Activated CD8-positive, alpha-beta T cell treated with anti-CD3 and anti-CD28 coated beads for 36 hours (primary cell): ENCODE measurements at places on chromosomes 2 and 18. TPM values are rescaled to one million over a fixed set of nuclear protein-coding genes. Genes with fewer than 3 reads are reported as not detected.

Gene SERPINB10
- total RNA-seq, result not detected

Gene HSPD1
- total RNA-seq, result 1,034 TPM

- H3K27me3 ChIP-seq, result peaks cover 3% of the 10 kb centered on the region
- H3K4me1 ChIP-seq, result no peaks in the 10 kb centered on the region
- DNase-seq, result no peak
- no peak overlapping the region for H3K4me3 ChIP-seq
Measured at GRCh38 chr2:175461839-175462238, 280.3 kb upstream of the ATP5MC3 start.

DNA sequence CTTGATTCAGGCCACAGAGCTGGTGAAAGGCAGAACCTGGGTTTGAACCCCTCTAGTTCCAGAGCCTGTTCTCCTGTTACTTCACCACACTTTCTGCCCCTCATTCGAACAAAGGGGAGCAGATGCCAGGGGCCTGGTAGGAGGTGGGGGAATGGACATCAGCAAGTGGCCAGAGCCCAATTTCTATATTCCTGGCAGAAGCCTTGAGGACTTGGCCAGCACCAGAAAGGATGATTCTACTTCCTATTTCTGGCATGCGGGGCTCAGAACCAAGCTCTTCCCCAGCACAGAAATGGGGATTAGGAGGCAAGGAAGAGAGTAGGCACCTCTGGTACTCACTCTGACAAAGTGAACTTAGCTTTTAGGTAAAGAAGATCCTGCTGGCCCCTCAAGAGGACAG is 49.3 kb downstream of the ADD2 start:
- H3K4me1 ChIP-seq, result no peaks in the 10 kb centered on the region
- H3K27ac ChIP-seq, result no peak overlapping the region
- H3K36me3 ChIP-seq, result no peaks in the 10 kb centered on the region
- H3K27me3 ChIP-seq, result no peaks in the 10 kb centered on the region

- H3K4me1 ChIP-seq, result no peaks in the 10 kb centered on the region
- H3K27ac ChIP-seq, result no peak overlapping the region
- no peak overlapping the region for H3K4me3 ChIP-seq
- no peaks in the 10 kb centered on the region for H3K27me3 ChIP-seq
- no peak for DNase-seq
- no peaks in the 10 kb centered on the region for H3K36me3 ChIP-seq
Measured at GRCh38 chr2:222174450-222174849, 124.3 kb downstream of the PAX3 start.

- H3K4me3 ChIP-seq, result no peak overlapping the region
- peak overlapping the region; percentile 63 for H3K27ac ChIP-seq
- no peaks in the 10 kb centered on the region for H3K36me3 ChIP-seq
- no peaks in the 10 kb centered on the region for H3K27me3 ChIP-seq
- H3K4me1 ChIP-seq, result peaks cover 13% of the 10 kb centered on the region
Measured at GRCh38 chr2:121746071-121746578, 9.3 kb upstream of the TSN start.

DNA sequence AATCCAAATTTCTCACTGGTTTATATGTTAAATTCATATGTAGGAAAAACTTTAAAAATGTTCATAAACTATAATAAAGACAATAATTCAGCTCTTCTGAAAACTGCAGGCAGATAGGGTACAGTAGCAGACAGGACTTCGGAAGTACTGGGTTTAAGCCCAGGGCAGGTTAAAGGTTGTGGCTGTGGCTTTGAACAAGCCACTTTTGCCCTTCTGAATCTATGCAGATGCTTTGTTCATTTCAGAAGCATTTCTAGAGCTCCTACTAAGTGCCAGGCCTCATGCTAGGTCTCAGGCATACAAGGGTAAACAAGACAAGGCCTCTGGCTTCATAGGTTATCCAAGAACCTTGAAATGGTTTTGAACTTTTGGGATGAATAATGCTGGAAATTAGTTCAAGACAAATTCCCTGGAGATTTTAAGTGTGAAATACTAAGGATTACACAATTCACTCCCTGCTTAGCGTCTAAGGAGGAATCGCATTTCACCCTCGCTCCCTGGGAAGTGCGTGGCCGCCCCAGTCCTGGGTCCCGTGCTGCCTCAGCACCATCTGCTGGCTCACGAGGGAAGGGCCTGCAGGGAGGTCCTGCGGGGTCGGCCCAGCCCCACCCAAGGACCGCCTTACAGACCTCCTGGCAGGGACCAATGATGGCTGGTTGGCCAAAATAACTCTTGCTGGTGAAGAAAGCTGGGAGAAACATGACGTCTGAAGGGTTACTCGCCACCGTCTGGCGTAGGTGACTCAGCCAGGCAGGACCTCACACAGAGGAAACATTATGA is 67.7 kb upstream of the L3MBTL4 start:
- peak; percentile 9 for DNase-seq
- no peaks in the 10 kb centered on the region for H3K4me1 ChIP-seq
- no peaks in the 10 kb centered on the region for H3K36me3 ChIP-seq
- H3K27ac ChIP-seq, result no peak overlapping the region
- no peaks in the 10 kb centered on the region for H3K27me3 ChIP-seq

- H3K27me3 ChIP-seq, result no peaks in the 10 kb centered on the region
- no peaks in the 10 kb centered on the region for H3K4me1 ChIP-seq
- no peak overlapping the region for H3K4me3 ChIP-seq
- H3K27ac ChIP-seq, result no peak overlapping the region
Measured at GRCh38 chr2:50859110-50859509, 172.8 kb downstream of the NRXN1 start.

GRCh38 chr2:129565551-129566109 is 413.8 kb upstream of the RAB6C start:
- H3K4me3 ChIP-seq, result no peak overlapping the region
- H3K27me3 ChIP-seq, result no peaks in the 10 kb centered on the region
- no peak for DNase-seq
- no peaks in the 10 kb centered on the region for H3K36me3 ChIP-seq

- H3K27ac ChIP-seq, result no peak overlapping the region
- no peak overlapping the region for H3K4me3 ChIP-seq
- DNase-seq, result no peak
- H3K36me3 ChIP-seq, result no peaks in the 10 kb centered on the region
Measured at GRCh38 chr2:154686162-154686561, 12.3 kb upstream of the KCNJ3 start.

- no peaks in the 10 kb centered on the region for H3K27me3 ChIP-seq
- peak overlapping the region; percentile 89 for H3K4me3 ChIP-seq
- H3K36me3 ChIP-seq, result no peaks in the 10 kb centered on the region
- DNase-seq, result no peak
- peak overlapping the region; percentile 92 for H3K27ac ChIP-seq
Measured at GRCh38 chr2:151261977-151262291, 271 bp upstream of the RBM43 start.

DNA sequence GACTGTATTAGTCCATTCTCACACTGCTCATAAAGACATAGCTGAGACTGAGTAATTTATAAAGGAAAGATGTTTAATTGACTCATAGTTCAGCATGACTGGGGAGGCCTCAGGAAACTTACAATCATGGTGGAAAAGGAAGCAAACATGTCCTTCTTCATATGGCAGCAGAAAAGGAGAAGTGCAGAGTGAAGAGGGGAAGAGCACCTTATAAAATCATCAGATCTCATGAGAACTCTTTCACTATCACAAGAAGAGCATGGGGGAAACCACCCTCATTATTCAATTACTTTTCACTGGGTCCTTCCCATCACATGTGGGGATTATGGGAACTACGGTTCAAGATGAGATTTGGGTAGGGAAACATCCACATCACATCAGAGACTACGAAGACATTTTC is 43.0 kb upstream of the CAVIN2 start:
- no peak overlapping the region for H3K27ac ChIP-seq
- no peak for DNase-seq
- no peaks in the 10 kb centered on the region for H3K36me3 ChIP-seq
- no peaks in the 10 kb centered on the region for H3K4me1 ChIP-seq
- no peak overlapping the region for H3K4me3 ChIP-seq

- H3K27me3 ChIP-seq, result no peaks in the 10 kb centered on the region
- DNase-seq, result no peak
- H3K36me3 ChIP-seq, result no peaks in the 10 kb centered on the region
- H3K27ac ChIP-seq, result no peak overlapping the region
Measured at GRCh38 chr18:22108674-22109073, 60.7 kb upstream of the GATA6 start.

DNA sequence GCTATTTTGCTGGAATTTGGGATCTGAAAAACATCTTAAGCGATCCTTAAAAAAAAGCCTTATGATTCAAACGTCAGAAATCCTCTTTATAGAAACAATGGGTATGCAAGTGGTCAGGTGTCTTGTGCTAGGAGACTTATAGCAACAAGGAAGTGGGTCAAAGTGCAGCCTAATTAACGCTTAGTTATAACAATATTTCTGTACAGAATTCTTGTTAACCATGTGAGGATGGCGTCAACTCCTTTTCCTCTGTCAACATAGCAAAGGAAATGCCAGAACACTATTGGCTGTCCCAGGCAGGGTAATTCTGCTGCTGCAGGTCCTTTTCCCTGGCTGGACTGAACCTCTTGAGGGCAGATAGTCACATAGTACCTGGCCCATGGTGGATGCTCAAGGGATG is 189.4 kb downstream of the MSH2 start:
- H3K4me3 ChIP-seq, result no peak overlapping the region
- no peaks in the 10 kb centered on the region for H3K27me3 ChIP-seq
- H3K27ac ChIP-seq, result no peak overlapping the region
- H3K36me3 ChIP-seq, result no peaks in the 10 kb centered on the region

DNA sequence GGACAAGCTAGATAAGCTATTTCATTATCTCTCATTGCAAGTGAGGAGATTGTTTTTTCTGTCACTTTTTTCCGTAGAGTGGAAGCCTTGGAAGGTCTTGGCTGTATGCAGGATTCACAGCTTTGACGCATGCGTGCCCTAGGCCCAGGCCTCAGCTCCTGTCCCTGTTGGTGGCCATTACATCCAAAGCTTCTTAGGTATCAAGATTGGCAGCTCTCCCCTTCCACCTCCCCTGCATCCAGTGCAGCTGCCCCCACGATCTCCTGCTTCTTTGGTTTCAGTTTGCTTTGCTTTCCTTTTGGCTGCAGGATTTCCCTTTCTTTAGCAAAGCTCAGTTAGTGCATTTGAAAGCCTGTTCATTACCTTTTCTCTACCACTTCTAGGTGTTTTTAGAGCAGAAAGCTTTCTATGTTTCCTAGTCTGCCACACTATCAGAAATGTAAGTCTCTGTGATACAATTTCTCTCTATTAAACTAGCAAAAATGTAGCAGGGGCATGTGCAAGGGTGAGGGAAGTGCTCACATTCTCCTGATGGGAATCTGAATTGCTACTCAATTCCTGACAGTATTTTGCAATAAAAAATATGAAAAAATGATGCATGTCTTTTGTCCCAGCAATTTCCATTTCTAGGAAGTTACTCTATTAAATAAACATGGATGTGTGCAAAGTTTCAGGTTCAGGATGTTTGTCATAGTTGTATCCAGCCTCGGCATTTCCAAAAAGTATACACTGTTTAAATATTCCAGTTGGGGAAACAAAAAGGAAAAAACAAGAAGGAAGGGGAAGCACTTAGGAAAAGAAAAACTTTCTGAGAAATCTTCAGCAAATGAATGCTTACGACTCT is 91.2 kb downstream of the LIPG start:
- H3K27me3 ChIP-seq, result no peaks in the 10 kb centered on the region
- H3K4me1 ChIP-seq, result no peaks in the 10 kb centered on the region
- H3K27ac ChIP-seq, result no peak overlapping the region
- no peak overlapping the region for H3K4me3 ChIP-seq
- DNase-seq, result no peak

DNA sequence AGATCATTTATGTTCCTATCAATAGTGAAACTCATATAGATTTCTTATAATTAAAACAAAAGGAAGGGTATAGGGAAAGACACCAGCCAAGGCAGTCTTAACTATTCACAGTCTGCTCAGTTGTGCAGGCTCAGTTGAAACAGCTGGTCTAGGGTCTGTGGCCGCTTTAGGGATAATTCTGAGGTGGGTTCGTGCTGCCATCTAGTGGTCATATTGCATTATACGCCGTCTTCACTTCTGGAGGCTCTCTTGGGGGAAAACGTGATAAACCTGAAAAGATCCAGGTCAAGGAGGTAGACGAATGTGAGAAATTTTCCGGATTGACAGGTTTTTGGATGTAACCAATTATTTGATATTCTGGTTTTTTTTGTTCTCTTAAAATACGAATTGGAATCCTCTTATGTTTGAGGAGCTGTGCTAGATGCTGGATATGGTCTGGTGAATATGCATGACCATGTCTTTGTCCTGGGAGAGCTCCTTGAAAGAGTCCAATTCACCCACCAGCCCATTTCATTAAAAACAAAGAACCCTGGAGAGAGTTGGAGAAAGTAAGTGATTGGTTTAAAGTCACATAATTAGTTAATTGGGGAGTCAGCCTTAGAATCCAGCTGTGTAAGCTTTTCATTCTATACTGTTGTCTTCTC is 492.4 kb downstream of the PLCL1 start:
- peaks cover 2% of the 10 kb centered on the region for H3K27me3 ChIP-seq
- no peaks in the 10 kb centered on the region for H3K36me3 ChIP-seq
- no peak overlapping the region for H3K4me3 ChIP-seq
- peaks cover 3% of the 10 kb centered on the region for H3K4me1 ChIP-seq
- peak; percentile 75 for DNase-seq
